ENCODE measurements at places on chromosomes 7 and 10. TPM values are rescaled to one million over a fixed set of nuclear protein-coding genes. Genes with fewer than 3 reads are reported as not detected.

Gene COL17A1
- 1.7 TPM for total RNA-seq

Gene ATP5F1C
- 343 TPM for total RNA-seq

Gene PDSS1
- 25.0 TPM for total RNA-seq

Gene HIP1
- 10.6 TPM for total RNA-seq

Gene HMX3
- not detected for total RNA-seq

Gene GSTO2
- 9.5 TPM for total RNA-seq

DNA sequence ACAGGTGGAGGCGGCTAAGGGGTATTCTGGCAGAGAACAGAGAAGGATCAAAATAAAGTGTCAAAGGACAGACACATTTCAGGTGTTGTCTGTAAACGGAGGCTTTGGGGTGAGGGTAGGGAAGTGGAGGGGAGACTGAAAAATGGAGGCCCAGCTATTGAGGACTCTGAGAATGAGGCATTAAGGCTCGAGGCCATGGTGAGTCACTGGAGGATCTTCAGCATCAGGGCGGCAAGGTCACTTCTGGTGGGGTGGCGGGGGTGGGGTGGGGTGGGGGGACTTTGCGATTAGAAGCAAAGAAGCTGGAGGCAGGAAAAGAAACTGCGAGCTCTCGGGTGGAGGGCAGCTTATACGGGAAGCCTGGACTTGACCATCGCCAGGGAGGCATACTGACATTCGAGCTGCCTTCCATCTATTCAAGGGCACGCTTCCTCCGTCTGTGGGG, 58.4 kb upstream of the PCGF5 start:
- DNase-seq: no peak

DNA sequence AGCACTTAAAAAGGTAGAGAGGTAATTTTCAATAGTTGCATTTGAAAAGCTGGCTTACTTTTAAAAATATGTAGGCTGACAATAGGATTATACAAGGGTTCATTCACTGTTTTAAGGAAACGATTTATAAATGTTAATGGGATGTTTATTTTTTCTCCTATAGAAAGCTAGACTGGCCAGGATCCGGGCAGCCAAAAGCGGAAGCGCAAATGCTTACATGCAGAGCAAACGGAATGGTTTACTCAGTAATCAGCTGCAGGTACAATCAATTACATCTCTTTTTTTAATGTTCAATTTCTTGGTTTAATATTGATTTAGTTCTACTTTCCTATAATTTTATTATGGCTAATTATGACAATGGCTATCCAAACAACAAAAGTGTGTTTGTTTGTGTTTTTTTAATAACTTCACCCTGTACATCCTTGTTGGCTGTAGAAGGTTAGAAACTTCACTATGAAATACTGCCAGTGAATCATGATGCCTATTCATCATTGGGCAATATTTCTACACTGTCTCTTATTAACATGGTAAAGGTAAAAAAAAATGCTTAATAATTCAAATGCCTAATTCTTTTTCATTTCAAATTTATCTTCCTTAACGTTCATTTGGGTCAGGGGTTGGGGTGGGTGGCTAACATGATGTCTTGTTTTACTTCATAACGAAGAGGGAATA, 116.4 kb downstream of the TSPAN12 start:
- DNase-seq: no peak

DNA sequence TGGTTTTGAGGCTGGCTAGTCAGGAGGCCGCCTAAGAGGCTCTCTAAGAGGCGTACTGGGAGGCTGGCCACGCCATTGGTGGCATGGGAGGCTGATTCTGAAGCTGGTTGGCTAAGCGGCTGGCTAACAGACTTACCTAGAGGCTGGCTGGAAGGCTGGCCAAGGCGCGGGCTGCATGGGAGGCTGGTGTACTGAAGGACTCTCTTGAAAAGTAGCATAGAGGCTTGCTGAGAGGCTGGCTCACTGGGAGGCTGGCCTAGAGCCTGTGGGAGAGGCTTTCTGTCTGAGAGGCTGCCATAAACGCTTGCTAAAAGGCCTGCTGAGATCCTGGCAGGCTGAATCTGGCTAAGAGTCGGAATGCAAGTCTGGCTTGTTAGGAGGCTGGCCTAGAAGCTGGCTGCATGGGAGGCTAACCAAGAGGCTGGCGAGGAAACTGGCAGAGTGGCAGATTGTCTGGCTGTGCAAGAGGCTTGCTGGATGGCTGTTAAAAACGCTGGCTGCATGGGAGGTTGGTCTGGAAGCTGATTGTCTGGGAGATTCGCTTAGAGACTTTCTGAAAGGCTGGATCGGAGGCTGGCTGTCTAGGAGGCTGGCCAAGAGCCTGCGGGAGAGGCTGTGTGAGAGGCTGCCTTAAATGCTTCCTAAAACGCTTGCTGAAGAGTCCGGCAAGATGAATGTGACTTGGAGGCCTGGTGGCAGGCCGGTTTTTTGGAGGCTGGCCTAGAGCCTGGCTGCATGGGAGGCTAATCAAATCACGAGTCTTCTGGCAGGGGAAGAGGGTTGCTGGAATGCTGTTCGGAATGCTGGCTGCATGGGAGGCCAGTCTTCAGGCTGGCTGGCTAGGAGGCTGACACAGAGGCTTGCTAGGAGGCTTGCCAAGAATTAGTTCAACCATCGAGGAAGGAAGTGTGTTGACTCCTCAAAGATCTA, 134.2 kb downstream of the OR13A1 start:
- DNase-seq: no peak

- no peak for DNase-seq
Measured at GRCh38 chr10:12927896-12928295, 73.6 kb downstream of the CCDC3 start.

GRCh38 chr7:80403686-80404241, 108.1 kb downstream of the GNAT3 start:
- DNase-seq: no peak

GRCh38 chr10:72276013-72276387, 2.3 kb downstream of the DDIT4 start:
- DNase-seq: no peak

- no peak for DNase-seq
Measured at GRCh38 chr7:7706101-7706511, 12.3 kb downstream of the RPA3 start.

GRCh38 chr10:124303662-124304418, 114.9 kb downstream of the OAT start:
- DNase-seq: no peak

DNA sequence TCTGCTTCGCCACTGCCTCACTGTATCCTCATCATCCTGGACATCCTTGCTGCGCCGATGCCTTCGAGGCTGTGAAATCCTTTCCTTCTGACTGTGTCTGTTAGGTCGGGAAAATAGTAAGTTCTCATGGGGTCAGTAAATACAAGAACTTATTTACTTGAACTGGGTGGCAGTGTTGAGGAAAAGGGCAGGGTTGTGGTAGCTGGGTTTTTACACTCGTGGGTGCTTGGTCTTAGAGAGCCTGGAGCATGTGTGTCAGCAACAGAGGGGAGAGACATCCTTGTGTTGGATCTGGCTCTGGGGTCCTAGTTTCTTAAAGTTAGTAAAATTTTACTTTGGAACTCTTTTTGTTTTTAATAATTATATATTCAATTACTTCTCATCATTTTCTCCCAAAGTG, 112.9 kb upstream of the GATA3 start:
- no peak for DNase-seq

DNA sequence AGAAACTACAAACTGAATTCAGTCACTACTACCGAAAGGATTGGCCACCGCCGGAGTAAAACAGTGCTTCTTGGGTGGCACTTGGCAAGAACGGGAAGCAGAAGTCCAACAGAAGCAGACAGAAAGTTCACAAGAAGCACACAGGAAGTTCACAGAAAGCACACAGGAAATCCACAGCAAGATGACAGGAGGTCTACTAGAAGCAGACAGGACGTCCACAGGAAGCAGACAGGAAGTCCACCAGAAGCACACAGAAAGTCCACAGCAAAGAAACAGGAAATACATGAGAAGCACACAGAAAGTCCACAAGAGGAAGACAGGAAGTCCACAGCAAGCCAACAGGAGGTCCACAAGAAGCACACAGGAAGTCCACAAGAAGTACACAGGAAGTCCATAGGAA, 399.2 kb upstream of the AUTS2 start:
- no peak for DNase-seq

DNA sequence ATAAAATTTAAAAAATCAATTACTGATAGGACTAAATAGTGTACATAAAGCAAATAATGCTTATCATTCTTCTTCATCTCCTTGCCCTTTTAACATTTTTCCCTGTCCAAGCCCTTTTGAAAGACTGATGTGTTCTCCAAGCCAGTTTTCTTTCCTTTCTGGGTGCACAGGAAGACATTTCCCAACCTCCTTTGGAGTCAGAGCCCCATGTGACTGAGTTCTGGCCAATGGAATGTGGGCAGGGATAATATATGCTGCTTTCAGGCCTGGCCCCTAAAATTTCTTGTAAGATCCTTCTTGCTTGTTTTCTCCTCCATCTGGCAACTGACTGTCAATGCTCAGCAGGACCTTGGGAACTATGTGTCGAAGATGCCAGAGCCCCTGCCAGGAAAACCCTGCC, 197.5 kb downstream of the EMX2 start:
- DNase-seq: no peak

DNA sequence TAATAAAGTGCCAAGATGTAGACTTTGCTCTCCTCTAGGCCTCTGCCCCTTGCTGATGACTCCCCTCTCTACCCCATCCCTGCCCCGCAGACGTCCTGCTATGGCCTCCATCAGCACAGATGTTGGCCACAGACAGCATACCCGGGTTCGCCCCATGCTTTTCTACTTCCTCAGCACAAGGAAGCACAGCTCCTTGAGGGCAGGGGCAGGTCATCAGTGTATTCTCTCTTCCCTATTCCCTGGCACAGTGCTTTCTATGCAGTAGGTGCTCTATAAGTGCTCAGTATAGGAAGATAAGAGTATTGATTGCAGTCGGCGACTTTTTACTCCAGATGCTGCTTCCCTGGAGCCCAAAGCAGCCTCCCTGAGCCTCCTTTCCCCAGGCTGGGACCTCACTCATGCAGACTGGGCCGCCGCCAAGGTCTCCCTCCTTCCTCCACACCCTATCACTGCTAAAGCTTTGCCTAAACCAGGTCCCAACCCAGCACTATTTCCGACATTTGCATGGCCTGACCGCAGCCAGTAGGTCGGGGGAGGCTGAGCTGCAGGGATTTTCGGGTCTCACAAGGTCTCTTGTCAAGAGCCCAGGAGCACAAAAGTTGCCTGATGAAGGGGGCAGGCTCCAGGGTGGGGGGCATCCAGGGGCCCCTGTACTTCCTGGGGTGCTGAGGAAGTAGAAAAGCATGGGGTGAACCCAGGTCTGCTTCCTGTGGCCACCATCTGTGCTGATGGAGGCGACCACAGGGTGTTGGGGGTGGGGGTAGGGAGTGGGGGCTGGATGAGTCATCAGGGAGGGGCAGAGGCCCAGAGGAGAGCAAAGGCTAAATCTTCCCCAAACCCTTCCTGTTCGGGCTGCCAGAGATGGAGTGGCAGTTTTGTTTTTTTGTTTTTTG, 8.0 kb downstream of the CALHM3 start:
- DNase-seq: no peak

GRCh38 chr10:34551295-34551694, 263.8 kb downstream of the PARD3 start:
- no peak for DNase-seq

GRCh38 chr10:10848488-10849111, 169.1 kb upstream of the CELF2 start:
- DNase-seq: no peak

- DNase-seq: no peak
Measured at GRCh38 chr10:34581801-34582532, 233.1 kb downstream of the PARD3 start.

- DNase-seq: no peak
Measured at GRCh38 chr7:77838929-77839491, 40.4 kb downstream of the PHTF2 start.

DNA sequence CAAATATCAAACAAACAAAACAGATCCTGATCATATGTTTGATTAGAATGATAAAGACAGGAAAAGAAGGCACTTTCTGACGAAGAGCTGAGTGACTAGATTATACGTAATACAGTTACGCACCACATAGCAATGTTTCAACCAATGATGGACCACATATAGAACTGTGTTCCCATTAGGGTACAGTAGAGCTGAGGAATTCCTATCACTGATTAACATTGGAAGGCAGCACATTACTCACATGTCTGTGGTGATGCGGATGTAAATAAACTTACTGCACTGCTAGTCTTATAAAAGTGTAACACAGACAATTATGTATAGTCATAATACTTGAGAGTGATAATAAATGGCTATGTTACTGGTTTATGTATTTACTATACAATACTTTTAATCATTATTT, 98.3 kb downstream of the PTN start:
- DNase-seq: peak; percentile 44

DNA sequence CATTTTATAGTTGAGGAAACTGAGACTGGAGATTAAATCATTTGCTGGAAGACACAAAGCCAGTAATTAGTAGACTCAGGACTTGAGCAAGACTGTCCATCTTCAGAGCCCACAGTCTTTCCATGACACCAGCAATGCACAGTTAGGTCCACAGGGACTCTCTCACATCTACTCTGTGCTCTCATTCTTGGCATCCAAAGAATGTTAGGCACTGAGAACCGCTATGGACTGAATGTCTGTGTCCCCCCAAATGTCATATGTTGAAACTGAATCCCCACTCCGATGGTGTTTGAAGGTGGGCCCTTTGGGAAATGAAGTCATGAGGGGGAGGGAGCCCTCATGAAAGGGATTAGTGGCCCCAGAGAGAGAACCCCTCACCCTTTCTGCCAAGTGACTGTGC, 100.6 kb downstream of the LANCL2 start:
- no peak for DNase-seq

GRCh38 chr10:126397640-126398382, 9.5 kb upstream of the ADAM12 start:
- peak; percentile 95 for DNase-seq

GRCh38 chr10:11237571-11237970, 219.9 kb downstream of the CELF2 start:
- DNase-seq: no peak

- no peak for DNase-seq
Measured at GRCh38 chr10:130941886-130942285, 369.6 kb downstream of the TCERG1L start.

- DNase-seq: no peak
Measured at GRCh38 chr7:8176370-8177081, 85.4 kb downstream of the ICA1 start.

- no peak for DNase-seq
Measured at GRCh38 chr10:32148864-32149251, 92.6 kb upstream of the KIF5B start.

- DNase-seq: no peak
Measured at GRCh38 chr7:38658921-38659320, 27.7 kb upstream of the AMPH start.

- DNase-seq: peak; percentile 96
Measured at GRCh38 chr10:26555719-26556368, 117.7 kb downstream of the APBB1IP start.

- no peak for DNase-seq
Measured at GRCh38 chr7:40673285-40673684, 538.5 kb downstream of the SUGCT start.

Data from epithelial cell of proximal tubule (primary cell).